ENCODE measurements at places on chromosomes 4 and X.

DNA sequence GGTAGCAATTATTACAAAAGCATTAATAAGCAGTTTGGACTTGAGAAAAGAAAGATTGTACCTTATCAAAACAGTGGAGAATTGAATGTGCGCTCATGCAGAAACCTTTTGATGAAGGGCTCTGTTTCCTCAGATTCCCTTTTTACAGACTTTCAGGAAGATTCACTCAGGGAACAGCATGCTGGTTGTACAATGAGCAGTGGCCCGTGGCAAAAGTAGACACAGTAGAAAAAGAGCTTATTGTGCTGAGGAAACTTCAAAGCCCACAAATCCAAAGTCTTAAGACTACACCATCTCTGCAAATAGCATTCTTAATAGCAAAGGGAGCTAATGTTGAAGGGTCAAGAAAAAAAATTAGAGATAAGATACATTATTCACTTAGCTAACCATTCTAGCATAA lies 858.9 kb downstream of the PDHA2 start:
- no peak for DNase-seq

DNA sequence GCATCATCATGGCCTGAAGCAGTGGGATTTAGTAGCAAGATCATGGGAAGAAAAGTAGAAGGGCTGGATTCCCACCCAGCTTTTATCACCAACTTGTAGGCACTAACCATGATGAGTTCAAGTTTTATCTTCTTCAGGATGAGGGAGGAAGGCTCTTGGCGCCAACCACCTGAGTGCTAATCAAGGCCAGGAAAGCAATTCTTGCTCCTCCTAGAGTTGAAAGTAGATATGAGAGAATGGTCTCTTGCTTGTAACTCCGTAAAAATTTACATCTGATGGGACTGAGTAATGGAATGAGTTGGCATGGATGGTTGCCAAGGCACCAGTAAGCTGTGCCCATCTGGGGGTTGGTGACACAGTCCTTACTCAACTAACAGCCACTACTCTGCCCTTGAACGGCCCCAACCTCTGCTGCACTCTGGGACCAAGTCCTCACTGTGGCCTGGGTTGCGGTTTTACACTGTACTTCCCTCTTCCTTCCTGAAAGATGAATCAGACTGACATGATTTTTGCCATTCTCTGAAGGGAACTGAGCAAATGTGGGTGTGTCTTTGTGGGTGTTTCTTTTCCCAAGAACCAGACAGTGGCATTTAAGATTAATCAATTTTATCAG lies 39.4 kb upstream of the NDP start:
- no peak for DNase-seq

GRCh38 chr4:142194905-142195304 lies 558.5 kb downstream of the IL15 start:
- no peak for DNase-seq

DNA sequence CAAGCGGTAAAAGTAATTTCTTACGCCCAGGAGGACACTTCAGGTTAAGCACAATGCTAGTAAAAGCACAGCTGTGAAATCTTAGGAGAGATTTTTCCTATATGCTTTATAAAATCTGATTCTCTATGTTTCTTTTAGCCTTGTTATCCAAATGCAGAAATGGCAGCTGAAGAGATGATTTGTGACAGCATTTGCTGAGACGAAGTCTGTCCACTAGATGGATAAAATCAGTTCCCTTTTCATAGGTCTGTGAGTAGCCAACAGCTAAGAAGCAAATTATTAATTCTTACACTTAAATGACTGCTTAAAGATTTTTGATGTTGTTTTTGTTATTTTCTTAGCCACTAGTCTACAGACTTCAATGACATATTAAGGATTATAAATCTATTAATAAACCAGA lies 5.3 kb downstream of the GPM6A start:
- DNase-seq: no peak

- no peak for DNase-seq
These were observed 36.8 kb upstream of the VMA21 start for GRCh38 chrX:151359931-151360871.

- DNase-seq: no peak
These were observed 254.5 kb upstream of the VEGFC start for GRCh38 chr4:177047070-177047850.

All from SHP77 treated with DMSO at 0.1 percent for 48 hours (cell line).